ENCODE measurements at places on chromosomes 16 and 17.

GRCh38 chr16:1037394-1038257 is 34.9 kb upstream of the SSTR5 start:
- no peak for DNase-seq

DNA sequence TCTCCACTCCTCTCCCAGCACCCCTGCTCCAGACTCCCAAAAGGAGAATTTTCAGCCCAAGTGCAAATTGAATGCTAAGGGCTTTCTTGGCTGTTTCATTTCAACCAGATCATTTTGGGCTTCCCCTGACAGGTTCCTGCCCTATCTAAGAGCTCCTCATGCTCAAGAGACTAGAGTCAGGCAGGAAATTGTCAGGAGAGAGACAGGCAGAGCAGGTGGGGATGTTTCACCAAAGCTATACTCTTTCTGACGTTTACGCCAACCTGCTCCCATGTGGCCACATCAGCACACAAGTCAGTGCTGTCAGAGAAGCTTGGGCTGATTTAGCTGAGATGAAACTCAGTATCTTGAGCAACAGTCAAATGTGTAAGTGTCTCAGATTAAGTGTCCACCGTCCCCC is 31.4 kb downstream of the HIC1 start:
- no peak for DNase-seq

DNA sequence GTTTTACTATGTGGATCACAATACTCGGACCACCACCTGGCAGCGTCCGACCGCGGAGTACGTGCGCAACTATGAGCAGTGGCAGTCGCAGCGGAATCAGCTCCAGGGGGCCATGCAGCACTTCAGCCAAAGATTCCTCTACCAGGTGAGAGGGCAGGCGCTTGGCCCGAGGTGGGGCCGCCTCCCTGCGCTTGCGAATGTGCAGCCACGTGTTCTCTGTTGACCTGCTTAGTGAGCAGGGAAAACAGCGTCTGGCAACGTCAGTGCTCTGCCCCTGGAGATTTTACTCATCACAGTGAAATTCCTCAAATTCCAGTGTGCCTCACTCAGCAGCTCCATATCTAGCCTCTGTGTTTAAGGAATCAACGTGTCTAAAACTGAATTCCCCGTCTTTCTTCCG is 33.4 kb upstream of the CLEC18A start:
- DNase-seq, result no peak

DNA sequence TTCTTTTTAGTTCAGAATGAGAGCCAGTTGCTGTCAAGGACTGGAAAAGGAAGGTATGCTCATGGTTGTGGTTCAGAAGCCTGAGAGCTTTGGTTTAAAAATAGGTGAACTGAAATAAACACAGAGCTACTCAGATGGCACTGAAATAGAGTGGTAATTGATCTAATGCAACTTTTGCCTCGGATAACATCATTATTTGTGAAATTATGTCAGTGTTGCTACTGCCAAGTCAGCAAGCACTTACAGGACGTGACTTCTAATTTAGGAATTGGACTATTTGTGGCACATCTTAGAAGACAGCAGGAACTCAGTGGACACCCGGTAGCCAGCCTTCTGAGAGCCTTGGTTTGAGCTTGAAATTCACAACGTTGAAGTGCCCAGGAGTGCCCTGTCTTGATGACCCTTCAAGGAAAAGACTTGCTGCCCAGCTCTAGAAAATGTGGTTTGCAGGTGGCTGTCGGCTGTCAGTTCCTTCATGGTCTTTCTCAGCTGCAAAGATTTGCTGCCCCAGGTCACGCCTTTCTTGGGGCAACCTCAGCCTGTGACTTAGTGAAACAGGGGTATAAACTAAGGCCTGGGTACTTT is 42.0 kb upstream of the XYLT1 start:
- DNase-seq, result no peak

DNA sequence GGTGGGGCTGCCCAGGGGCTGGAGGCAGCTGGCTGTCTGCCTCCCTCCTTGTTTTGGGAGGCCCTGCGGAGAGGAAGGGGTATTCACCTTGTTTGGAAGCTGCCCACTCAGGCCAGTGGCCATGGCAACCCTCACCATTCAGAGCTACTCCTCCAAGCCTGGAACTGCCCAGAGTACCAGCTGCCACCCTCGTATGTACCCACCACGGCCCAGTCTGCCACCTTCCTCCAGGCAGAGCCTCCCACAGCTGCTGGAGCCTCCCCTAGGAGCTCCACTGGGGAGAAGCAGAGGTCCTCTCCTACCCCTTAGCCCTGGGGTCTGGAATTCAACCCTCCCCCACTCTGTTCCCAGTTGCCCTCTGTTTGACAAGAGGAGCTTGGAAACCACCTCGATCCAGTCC is 90.7 kb downstream of the AXIN2 start:
- DNase-seq, result no peak

DNA sequence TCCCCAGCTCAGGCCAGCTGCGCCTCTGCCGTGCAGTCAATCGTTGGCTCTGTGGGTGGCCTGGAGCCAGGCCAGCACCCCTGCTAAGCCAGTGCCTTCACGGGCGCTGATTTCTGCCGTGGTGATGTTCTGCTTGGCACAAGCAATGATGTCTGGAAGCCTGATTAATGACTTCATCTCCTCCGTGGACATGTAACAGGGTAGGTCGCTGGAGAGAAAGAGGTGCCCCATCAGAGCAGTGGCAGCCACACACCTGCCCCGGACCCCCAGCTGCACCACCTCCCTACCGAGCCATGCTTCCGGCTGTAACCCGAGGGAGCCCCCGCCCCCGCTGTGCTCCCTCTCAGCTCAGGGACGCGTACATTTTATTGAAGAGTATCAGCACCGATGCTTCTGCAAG is 1.9 kb downstream of the ARL16 start:
- no peak for DNase-seq

- DNase-seq, result no peak
Measured at GRCh38 chr16:29139261-29139802, 154.5 kb downstream of the LAT start.

DNA sequence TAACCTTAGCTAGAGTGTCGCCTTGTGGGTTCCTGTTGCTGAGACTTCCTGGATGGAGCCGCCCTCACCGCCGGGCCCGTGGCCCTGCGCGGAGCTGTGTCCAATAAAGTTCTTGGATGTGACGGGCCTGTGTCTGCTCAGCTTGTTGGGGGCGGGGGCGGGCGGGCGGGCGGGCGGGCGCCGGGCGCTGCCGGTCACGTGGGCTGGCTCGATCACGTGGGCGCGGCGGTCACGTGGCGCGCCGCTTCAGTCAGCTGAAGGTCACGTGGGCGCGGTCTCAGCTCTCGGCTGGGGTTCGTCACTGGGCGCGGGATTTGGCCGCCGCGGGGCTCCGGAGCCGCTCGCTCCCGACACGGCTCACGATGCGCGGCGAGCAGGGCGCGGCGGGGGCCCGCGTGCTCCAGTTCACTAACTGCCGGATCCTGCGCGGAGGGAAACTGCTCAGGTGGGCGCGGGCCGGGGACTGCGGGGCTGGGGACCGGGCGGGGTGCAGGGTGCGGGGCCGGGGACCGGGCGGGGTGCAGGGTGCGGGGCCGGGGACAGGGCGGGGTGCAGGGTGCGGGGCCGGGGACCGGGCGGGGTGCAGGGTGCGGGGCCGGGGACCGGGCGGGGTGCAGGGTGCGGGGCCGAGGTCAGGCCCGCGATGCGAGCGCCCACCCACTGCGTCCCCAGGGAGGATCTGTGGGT is at the start of gene AMDHD2:
AMDHD2 (plus strand) TSS at position 275 of the 687 bp plus-strand sequence; CDS start at position 363, 88 bp downstream.
- peak; percentile 99 for DNase-seq

GRCh38 chr17:80929449-80929848 is 62.2 kb upstream of the CHMP6 start:
- no peak for DNase-seq

DNA sequence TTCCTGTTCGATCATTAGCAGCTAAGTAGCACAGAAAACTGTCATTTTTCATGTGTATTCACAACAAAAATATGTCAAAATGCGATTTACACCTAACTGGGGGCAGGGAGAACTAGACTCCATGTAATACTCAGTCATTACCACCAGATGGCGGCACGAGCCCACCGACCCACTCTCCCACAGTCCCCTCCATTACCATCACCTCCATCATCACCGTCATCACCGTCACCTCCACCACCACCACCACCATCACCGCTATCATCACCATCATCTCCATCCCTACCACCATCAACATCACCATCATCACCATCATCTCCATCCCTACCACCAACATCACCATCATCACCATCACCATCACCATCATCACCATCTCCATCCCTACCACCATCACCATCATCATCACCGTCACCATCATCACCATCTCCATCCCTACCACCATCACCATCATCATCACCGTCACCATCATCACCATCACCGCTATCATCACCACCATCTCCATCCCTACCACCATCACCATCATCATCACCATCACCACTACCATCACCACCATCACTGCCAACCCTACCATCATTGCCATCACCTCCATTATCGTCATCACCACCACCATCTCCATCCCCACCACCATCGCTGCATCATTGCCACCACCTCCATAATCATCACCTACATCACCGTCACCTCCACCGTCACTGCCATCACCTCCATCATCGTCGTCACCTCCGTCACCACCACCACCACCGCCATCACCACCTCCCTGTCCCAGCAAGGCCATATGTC is 14.4 kb downstream of the NDUFAF8 start:
- DNase-seq, result no peak

- DNase-seq, result no peak
Measured at GRCh38 chr16:83343935-83344366, 463.8 kb upstream of the HSBP1 start.

- peak; percentile 58 for DNase-seq
Measured at GRCh38 chr17:45311760-45312476, 4.9 kb downstream of the MAP3K14 start.

GRCh38 chr17:37117373-37118142 is 168.8 kb downstream of the AATF start:
- no peak for DNase-seq

DNA sequence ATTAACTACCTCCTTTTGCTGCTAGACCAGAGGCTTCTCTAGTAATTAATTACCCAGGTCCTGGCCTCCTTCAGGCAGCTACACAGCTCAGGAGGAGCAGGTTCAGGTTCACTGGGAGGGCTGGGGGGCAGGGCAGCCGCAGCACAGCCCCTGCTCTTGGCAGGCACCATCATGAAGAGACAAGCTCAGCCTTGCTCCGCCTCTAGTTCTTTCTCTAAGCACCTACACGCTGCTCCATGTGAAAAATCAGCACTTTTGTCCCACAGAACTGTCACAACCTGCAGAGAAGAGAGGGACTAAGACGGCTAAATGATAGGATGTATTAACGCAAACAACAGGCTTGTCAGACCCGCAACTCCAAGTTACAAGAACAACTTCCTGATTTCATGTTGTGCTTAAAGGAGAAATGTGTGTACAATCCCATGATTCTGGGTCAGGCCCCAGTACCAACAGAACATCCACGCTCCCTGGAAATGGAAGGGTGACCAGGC is 53.4 kb downstream of the GRB2 start:
- DNase-seq, result no peak

- no peak for DNase-seq
Measured at GRCh38 chr16:88552815-88553214, 17.4 kb upstream of the ZC3H18 start.

GRCh38 chr16:19780321-19780720 is 62.2 kb downstream of the IQCK start:
- DNase-seq, result no peak

DNA sequence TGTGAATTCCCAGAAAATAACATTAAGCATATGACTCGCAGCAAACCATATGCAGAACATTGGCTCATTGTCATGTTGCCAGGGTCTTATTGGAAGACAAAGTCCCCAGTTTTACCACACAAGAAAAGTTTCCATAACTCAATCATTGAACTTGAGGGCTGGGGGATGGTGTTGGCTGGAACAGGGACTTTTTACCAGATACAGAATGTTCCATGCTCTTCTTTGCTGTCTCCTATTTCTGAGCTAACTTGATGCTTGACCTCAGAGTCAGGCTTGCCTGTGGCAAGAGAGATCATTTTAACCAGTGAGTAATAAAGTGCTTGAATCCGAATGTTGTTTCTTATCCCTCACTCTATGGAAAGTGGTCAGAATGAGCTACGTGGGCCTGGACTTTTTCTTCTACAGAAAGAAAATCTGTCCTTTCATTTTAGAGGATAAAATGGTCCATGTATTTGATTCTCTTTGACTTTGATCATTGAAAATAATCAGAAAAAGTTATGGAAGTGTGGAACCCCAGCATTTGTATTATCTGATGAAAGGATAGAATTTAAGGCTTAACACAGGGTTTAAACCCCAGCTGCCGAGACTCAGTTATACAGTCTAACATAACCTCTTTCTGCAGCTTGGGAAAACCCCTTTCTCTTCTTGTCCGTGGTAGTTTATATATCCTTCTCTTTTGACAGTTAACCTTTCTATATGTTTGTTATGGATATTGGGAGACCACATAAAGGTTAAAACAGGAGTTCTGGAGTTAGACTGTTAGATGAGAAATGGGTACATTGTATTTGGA is 67.0 kb downstream of the TUBD1 start:
- DNase-seq, result no peak

DNA sequence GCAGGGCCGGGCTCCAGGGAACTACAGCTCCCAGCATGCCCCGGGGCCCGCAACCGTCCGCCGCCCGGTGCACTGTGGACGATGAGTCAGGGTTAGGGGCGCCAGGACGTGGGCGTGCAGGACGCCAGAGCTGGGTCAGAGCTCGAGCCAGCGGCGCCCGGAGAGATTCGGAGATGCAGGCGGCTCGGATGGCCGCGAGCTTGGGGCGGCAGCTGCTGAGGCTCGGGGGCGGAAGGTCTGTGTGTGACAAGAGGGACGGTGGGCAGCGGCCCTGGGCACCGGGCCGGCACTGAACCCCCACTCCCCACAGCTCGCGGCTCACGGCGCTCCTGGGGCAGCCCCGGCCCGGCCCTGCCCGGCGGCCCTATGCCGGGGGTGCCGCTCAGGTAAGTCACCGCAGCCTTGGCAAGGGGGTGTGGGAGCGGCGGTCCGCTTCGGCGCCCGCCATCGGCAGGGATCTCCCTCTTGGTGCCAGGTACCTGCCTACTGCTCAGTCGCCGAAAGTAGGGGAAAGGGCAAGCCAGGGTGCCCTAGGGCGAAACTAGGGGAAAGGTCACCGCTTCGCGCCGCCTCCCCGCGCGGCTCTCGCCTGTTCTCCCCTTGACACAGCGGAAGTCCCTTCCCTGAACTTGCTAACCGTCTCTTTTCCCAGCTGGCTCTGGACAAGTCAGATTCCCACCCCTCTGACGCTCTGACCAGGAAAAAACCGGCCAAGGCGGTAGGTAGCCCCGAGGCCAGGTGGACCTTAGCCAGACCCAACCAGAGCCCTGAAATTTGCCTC is at the start of the genes ACADVL and DLG4:
ACADVL (plus strand) TSS at position 127 of the 781 bp plus-strand sequence; CDS start at position 174, 47 bp downstream.
DLG4 (minus strand) TSS at position 25 of the 781 bp plus-strand sequence.
- peak; percentile 95 for DNase-seq

GRCh38 chr17:6506679-6507231 is 49.6 kb downstream of the PITPNM3 start:
- DNase-seq, result no peak

DNA sequence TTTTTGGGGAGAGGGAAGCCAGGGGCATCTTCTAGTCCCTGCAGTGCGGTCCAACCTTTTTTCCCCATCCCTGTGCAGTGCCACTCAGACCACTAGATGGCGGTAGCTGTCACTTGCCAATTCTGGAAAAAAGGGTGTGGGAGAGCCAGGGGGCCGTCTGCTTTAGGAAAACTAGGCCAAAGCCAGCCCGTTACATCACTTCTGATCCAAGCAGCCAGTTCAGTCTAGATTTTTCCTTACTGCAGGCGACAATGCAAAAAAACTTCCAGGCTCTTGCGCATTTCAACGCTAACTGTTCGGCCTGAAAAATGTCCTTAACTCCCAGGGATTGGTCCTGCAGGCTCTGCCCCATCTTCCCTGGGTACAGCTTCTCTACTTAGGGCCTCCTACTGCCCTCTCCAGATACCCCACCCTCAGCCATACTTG is 69.2 kb upstream of the CES5A start:
- no peak for DNase-seq

- no peak for DNase-seq
Measured at GRCh38 chr16:13631916-13632315, 288.0 kb upstream of the ERCC4 start.

- no peak for DNase-seq
Measured at GRCh38 chr16:6483469-6484033, 849.1 kb upstream of the RBFOX1 start.

Measured in GM12892 (cell line).